Activated CD8-positive, alpha-beta memory T cell treated with anti-CD3 and anti-CD28 coated beads, Interleukin-2, amount 50 U/mL, for 48 hours (primary cell): ENCODE measurements at places on chromosomes 6 and 20.

GRCh38 chr6:292506-293192 lies 362 bp downstream of the DUSP22 start:
- peak; percentile 84 for DNase-seq

- DNase-seq, result no peak
Observed at GRCh38 chr20:38092260-38092857, 58.8 kb downstream of the RPRD1B start.

DNA sequence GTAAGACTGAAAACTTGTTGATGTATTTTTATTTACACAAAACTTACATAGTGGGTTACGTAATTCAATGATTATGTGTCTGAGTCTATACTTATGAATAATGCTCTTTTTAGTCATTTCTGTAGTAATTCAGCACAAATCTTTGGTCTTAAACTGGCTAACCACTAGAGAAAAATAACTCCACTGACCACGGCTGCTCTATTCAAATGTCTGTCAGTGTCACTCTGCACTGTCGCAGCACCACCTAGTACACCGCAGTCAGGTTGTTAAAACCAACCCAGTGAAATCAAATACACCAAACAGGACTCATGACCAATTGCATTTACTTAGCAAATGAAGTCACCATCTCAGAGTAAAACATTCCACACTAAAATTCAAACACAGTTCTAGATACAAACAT lies 93.5 kb upstream of the CCDC28A start:
- DNase-seq, result no peak

DNA sequence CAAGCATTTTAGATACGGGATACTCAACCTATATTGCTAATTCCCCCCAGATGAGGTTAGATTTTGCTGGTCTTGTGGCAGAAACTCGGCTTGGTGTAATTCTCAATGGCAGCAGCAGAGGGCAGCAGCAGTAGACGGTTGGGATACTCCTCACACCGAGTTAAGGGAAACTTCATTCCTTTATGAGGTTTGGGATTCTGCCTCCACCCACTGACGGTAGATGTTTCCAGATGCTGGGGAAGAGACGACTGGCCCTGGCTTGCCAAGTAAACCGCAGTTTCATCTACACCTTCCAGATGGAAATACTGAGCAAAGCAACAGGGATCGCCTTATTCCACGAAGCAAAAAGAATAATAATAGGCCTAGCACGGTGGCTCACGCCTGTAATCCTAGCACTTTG lies 8.2 kb upstream of the TBC1D7 start:
- peak; percentile 93 for DNase-seq

DNA sequence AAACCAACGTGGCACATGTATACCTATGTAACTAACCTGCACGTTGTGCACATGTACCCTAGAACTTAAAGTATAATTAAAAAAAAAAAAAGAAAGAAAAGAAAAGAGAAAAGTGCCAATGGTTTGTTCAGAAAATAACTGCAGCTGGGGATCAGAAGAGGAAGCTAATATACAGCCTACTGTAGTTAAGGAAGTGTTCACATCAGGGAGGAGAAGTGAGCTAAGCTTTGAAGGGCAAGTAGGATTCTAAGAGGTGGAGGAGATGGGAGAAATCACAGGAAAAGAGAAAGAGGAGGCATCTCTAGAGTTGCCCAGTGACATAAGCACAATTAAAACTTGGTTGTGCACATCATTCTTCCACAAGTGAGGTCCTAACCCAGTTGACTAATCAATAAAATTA lies 214.4 kb upstream of the DTNBP1 start:
- no peak for DNase-seq

DNA sequence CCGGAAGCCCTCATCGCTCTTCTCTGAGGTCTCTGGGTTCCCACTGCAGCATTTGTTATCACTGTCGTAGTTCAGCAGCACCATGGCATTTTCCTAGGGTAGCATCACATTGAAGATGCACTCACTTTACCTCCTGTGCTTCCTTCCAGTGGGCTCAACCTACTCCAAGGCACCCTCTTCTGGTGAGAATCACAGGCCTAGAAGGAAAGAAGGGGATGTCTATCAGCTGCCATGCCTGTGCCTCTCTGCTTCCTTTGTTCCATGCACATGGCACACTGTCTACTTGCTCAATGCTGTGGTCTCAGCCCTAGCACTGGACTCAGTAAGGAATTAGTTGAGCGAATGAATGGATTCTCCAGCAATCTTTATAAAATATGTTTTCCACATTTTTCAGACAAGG lies 22.6 kb downstream of the CST4 start:
- DNase-seq, result no peak

- DNase-seq, result no peak
Observed at GRCh38 chr6:21438986-21439352, 154.6 kb upstream of the SOX4 start.

DNA sequence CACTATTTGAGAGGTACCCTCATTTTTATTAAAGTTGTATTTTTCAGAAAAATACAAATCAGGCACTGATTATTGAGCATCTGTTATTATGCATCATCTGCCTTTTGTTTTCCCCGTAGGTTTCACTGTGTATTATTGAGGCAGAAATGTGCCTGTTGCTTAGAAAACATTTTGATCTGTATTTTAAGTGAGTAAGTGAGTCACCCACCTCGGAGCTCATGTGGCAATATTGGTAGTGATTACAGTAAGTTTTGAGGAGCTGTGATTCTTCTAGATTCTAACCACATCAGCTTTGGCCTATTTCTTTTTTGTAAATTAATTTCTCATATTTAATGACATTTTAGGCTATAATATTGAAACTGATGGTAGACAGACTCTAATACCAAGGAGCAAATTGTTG lies 59.6 kb upstream of the LAMP5 start:
- no peak for DNase-seq

GRCh38 chr20:33653900-33654596 lies 8.1 kb upstream of the C20orf144 start:
- DNase-seq, result no peak

DNA sequence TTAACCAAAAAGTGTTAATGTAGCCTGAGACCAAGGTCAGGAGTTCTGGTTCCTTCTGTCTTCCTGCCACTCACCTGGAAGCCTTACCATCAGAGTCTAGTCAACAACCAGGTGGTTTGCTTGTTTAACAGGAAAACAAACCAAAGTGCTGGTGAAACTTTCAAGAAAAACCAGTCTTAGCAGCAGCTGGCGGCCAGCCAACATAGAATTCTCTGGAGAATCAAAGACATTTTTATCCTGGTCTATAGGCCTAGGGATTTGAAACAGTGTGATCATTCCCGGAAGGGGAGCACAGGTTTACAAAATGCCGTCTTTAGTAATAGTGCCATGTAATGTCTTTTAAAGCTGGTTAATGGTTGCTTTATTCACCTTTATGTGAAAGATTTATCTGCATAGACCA lies 146.6 kb upstream of the AKIRIN2 start:
- DNase-seq, result no peak

GRCh38 chr20:14291502-14291901 lies 45.9 kb downstream of the FLRT3 start:
- DNase-seq, result no peak

DNA sequence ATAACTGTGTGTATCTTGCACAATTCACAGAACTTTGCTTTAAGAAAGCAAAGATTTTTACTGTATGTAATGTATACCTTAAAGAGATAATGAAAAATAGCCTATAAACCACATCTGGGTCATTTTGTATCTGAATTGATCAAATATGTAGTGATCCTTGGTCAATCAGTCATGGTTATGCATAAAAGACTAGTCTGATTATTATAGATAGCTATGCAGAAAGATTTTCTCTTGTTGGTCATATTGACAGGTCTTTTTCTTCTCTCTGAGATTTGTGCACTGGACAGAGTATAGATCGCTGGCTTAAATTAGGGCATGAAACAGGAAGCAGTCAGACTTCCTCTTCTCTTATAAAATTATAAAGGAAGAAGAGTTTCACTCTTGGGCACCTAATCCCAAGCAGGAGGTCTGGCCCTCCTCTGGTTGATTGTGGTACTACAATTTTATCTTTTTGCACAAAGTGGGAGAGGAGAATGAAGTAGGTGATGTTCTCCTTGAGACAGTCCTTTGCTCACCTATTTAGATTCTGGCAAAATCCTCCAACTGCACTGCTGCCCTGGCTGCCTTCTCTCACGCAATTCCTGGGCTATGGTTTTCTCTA lies 380.9 kb upstream of the RGS17 start:
- DNase-seq, result no peak

GRCh38 chr6:90701146-90701781 lies 114.4 kb upstream of the MAP3K7 start:
- no peak for DNase-seq

GRCh38 chr20:4673371-4674001 lies 48.2 kb upstream of the PRND start:
- DNase-seq, result no peak

- no peak for DNase-seq
Observed at GRCh38 chr6:38221251-38221650, 401.7 kb downstream of the ZFAND3 start.

GRCh38 chr6:69265706-69266105 lies 531.1 kb downstream of the LMBRD1 start:
- no peak for DNase-seq

DNA sequence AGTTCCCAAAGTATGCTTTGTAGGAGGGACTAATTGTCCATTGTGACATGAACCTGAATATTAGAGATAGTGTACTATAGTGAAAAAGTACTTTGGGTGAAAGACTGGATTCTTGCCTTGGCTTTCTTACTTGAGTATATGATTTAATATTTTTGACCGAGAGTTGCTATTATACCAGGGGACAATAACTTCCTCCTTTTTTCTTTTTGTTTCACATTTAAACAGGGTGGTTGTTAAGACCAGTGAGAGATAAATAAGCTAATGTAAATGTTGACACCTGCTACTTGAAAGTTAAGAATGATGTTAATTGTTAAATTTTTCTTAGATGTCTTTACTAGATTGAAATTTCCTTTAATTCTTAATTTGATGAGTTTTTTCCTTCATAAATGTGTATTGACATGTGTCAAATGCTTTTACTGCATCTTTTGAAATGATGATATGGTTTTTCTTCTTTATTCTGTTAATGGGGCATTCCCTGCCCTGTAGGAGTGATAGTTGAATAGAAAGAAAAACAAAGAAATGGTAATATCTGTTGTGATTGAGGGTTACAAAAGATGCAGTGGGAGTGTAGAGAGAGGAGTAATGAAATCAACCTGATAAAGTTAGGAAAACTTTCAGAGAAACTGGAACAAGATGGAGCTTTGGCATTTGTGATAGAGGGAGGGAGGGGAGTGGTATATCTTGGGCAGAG lies 48.4 kb downstream of the ZFAND3 start:
- no peak for DNase-seq

DNA sequence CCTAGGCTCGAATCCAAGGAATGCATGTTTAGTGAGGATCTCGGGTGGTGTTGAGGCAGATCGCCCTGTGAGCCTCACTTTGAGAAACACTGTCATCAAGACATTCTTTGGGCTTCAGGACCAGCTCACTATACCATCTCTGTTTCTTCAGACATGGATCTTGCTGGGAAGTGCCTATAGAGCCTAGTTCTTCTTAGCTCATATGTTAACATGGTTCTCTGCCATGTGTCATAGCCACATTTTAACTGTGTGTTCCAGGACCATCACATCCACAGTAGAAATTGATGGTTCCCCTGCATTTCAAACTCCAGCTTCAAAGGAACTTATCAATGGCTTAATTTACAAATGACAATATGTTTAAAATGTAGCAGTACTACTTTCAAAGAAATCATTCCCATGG lies 57.4 kb downstream of the NOX3 start:
- DNase-seq, result no peak

DNA sequence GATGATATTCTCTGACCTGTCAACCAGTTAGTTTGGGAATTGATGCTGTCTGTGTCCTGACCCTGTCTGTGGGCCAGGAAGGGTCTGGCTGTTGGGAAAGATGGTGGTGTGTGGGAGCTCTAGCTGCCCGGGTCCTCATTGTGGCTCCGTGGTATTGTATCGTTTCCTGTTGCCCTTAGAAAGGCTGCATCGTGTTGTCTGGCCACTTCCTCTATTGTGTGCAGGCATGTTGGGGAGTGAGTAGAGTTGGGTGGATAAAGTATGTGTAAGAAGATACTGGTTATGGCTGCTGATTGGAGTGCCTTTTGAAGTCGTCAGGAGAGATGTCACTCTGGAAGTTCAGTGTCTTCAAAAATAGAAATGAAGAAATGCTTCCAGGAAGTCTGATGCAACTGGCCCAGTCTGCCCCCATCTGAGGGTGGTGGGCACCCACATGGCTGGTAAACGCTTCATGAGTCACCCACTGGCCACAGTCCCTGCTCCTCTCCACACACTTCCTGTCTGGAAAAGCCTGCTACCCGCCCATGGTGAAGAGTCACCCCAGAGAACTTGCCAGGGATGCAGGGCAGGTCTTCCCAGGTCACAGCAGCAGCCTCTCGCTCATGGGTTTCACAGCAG lies 27.9 kb downstream of the PPARD start:
- DNase-seq, result peak; percentile 74

DNA sequence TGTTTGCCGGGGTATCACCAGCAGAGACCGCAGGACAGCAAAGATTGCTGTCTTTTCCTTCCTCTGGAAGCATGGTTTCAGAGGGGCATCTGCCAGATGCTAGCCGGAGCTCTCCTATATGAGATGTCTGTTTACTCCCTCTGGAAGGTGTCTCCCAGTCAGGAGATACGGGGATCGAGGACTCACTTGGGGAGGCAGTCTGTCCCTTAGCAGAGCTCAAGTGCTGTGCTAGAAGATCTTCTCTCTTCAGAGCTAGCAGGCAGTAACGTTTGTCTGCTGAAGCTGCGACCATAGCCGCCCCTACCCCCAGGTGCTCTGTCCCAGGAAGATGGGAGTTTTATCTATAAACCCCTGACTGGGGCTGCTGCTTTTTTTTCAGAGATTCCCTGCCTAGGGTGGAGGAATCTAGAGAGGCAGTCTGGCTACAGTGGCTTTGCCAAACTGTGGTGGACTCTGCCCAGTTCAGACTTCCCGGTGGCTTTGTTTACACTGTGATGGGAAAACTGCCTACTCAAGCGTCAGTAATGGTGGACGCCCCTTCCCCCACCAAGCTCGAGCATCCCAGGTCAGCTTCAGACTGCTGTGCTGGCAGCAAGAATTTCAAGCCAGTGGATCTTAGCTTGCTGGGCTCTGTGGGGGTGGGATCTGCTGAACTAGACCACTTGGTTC lies 133.0 kb upstream of the FLRT3 start:
- DNase-seq, result no peak

GRCh38 chr20:25309395-25310267 lies 61.7 kb downstream of the PYGB start:
- no peak for DNase-seq

GRCh38 chr6:42093582-42094329 lies 43.4 kb downstream of the TAF8 start:
- DNase-seq, result no peak

GRCh38 chr20:10185741-10186558 lies 32.7 kb upstream of the SNAP25 start:
- DNase-seq, result no peak

- DNase-seq, result no peak
Observed at GRCh38 chr6:150261997-150262697, 106.7 kb upstream of the IYD start.

DNA sequence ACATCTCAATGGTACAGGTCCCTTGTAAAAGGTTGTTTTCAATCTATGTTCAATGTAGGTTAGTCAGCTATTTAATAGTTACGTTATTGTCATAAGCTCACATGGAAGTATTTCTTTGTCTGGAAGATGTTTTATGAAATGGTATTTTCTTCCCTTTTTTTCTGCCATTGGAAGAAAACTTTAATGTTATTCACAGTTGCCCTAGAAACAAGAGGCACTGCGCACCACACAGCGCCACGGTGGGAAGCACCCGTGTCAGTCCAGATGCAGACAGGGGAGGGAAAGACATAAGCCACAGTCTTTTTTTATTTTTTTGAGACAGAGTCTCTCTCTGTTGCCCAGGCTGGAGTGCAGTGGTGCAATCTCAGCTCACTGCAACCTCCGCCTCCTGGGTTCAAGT lies 82.1 kb downstream of the GCNT2 start:
- no peak for DNase-seq
